ENCODE measurements at places on chromosomes 6 and 20. TPM values are rescaled to one million over a fixed set of nuclear protein-coding genes. Genes with fewer than 3 reads are reported as not detected.

GRCh38 chr20:12504779-12505178, 504.0 kb upstream of the SPTLC3 start:
- DNase-seq: no peak

DNA sequence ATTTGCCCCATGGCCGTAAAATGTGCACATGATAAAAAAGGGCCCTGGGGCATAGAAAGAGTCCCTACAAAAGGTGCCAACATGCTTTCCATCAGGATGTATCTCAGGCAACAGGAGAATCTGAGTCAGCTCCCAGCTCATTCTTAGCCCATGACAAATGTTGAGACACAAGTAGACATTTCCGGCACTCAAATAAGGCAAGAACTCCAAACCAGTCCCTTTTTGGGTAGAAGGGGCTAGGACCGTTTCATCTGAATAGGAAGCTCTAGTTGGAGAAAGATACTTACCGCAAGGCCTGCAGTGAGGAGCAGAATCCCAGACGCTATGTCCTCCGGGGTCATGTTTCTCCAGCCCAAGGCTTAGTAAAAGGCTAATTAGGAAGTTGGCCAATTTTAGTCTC, 261.0 kb upstream of the RIN2 start:
- no peak for DNase-seq

DNA sequence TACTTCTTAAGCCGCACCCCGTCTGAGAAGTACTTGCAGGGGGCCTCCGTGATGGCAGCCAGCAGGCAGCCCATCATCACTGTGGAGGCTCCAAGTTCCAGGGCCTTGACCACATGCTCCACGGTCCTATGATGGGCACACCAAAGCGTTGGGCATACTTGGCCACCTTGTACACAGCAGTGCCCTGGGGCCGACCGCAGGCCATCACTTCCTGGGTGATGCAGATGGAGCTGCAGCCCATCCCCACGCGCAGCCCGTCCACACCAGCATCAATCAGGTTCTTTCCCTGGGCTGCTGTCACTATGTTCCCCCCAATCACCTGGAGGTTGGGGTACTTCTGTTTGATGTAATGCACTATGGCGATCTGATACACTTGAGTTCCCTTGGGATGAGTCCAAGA, 19.8 kb upstream of the RNF144B start:
- no peak for DNase-seq

DNA sequence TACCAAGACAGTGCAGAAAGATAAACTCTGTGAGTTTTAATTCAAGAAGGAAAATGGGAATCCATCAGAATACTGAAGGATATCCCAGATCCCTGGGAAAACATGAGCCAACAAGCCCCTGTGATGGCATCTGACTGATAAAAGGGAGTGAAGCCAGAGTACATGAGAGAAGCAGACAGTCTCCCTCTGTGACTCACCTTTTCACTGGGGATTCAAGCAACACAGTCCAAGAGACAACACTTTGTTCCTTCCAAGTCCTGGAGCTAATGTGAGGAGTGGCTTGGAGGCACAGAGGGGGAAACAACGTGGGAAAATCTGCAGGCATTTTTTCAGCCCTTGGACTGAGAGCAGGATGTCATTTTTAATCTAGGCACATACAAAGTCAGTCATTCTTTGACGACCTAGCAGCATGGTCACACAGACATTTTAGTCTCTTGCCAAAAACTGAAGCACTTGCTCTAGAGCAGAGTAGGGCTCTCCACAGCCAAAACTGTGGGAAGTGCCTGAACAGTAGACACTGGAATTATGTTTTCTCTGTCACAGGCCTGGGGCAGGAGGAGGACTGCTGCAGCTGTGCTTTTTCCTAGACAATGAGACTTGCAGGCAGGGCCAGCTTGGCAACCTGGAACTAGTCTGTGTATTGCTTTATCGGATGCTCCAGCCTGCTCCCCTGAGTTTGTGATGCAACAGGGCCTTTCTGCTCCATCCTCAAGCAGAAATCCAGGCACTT, 465.0 kb upstream of the GJE1 start:
- DNase-seq: no peak

The SLC17A1 gene
- not detected for total RNA-seq

GRCh38 chr6:116876635-116877611, at the start of gene RFX6:
RFX6 (plus strand) TSS chr6:116877242; CDS start chr6:116877276, 34 bp downstream.
- no peak for DNase-seq

Data from breast epithelium (tissue), 4 donors.